ENCODE measurements at places on chromosomes 3 and 15. TPM values are rescaled to one million over a fixed set of nuclear protein-coding genes. Genes with fewer than 3 reads are reported as not detected.

The PLEKHO2 gene
- 6.1 TPM for total RNA-seq

The SNTN gene
- total RNA-seq: not detected

The CASR gene
- not detected for total RNA-seq

The CRABP1 gene
- 0.71 TPM for total RNA-seq

The CAMK2N2 gene
- total RNA-seq: 1.5 TPM

The KBTBD13 gene
- total RNA-seq: not detected

The WNT5A gene
- 0.73 TPM for total RNA-seq

The PLA2G4D gene
- total RNA-seq: not detected

The SCG5 gene
- 2.1 TPM for total RNA-seq

The CIB1 gene
- total RNA-seq: 241 TPM

The STOML1 gene
- total RNA-seq: 12.0 TPM

The ERICH6 gene
- total RNA-seq: not detected

The CD80 gene
- not detected for total RNA-seq

The GRK7 gene
- not detected for total RNA-seq

Measured in A549 treated with CpdA at 1 μM for 4 hours (cell line).